GM10248 (cell line): ENCODE measurements at places on chromosomes 11 and 22.
A peak's percentile ranks its signal among the peaks of the same experiment; 100 is the strongest.

DNA sequence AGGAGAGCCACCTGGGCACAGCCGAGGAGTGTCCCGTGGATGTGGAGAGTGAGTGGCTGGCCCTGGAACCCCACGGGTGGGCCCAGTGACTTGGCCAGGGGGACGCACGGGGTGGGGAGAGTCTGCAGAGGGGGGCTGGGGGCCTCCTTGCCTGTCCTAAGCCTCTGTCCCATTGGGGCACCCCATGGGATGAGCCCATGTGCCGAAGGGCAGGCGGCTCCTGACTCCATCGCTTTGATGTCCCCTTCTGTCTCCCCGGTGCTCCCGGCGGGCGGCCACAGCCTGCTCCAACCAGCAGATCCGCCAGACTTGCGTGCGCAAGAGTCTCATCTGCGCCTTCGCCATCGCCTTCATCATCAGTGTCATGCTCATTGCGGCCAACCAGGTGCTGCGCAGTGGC is 9.4 kb downstream of the CABP7 start:
- no peak for DNase-seq

DNA sequence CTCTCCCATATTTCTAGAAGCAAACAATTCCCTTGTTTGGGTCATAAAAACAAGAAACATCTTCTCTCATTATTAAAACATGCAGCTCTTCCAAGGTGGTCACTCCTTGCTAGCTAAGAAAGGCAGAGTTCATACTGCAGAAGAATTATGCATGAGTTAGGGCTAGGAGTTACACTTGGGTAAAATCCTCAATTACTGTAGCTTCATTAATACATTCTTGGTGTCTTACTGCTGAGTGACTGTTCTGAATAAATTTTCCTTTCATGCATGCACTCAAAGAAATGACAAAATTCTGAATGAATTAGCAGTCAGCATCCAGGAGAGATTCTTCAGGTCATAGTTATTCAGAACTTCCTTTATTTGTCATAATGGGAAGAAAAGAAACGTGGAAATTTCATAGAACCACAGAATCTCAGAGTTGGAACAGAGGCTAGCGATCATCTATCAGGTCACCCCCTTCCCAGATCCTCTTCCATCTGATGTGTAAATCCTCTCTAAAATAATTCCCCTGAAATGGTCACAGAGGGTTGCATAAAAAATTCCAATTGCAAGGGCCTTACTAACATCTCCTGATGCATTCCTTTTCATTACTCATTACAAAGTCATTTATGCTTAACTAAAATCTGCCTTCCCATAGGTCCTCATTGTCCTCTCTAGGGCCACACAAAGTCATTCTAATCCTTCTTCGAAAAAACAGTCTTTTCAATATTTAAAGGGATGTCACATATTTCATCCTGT is 771.5 kb downstream of the DLG2 start:
- DNase-seq: no peak

DNA sequence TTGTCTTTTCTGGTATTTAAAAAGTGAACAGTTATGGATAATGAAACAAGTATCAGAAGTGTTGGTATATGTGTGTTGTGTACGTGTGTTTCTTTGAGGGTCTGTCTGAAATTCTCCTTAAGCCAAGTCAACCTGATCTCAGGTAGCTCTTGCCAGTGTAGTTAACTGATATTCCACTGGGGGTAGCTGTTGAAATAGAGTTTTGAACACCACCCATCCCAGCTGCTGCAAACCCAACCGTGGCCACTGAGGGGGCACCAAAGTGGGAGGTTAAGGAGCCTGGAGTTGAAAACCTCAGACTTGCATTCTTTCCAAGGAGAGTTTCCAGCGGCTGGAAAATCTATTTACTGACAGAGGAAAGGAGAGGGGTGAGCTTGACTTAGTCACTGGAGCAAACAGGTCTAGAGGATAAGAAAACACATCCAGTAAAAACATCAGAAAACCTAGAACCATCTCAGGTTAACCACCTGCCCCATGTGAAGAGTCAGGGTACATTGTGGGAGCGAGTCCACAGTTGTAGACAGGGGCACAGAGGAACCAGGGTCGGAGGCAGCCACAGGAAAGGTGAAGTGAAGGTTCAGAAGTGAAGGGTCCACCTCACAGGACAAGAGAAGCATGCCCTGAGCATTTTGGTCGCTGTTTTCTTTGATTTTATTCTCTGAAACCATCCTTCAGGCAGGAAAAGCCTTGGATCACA is 8.8 kb upstream of the CUL5 start:
- peak; percentile 72 for DNase-seq

DNA sequence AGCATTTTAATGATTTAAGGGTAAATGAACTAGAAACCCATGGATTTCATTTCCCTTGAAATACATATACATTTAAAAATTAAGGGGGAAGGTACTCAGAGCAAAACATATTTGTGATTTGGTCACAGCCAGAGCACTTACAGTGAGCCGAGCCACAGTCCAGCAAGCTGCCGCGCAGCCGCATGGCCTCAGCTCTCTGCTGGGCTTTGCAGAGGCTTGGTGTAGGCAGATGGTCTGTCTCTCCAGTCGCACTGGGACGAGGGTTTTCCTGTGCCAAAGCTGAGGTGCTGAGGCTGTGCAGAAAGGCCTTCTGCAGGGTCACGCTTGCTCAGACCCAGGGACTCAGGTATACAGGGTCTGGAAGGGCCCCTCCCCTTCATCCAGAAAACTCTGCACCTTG is 367.3 kb downstream of the OPCML start:
- DNase-seq: no peak

- DNase-seq: no peak
Observed at GRCh38 chr22:49972163-49973017, 11.8 kb downstream of the PIM3 start.

GRCh38 chr11:81916451-81916850 is 817.2 kb downstream of the FAM181B start:
- no peak for DNase-seq

- DNase-seq: no peak
Observed at GRCh38 chr11:2927851-2928604, 1.2 kb downstream of the PHLDA2 start.

- DNase-seq: no peak
Observed at GRCh38 chr11:64687204-64687603, 35.8 kb downstream of the NRXN2 start.

DNA sequence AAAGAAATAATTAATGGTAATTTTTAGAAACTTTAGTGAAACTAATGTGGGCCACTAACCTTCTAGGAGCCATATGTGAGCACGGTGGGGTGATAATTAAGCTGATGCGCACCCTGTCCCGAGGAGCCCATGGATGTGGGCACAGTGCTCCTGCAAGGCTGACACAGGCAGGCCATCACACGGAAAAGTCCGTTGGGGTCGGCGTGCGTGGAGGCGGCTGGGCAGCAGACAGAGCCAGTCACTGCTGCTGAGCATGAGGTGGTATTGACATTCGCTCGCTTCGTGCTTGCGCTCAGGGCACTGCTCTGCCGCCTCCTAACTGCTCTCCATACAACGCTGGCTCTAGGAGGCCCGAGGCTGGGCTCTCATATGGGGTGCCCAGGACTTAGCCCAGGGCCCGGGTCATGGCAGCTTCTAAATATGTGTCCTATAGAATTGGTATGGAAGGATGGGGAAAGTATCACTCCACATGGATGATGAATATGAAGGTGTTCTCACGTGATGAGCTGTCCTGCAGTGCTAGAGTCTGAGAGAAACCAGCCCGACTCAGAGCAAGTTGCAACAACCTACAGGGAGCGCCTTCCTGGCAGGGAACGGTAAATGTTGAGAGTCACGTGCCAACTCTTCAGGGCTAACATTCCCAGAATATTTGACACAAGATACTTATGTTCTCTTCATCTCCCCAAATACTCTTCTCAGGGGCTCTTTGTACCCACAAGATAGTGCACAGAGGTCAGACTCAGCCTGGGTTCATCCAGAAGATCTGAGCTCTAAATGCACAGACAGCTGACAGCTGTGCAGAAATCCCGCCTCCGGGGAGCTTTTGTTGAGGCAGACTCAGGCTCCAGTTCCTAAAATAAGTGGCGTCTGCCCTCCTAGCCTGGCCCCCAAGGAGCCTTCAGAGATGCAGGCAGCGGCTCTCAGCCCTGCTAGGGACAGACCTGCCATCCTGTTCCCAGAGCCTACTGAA is 50.6 kb upstream of the ARFGAP3 start:
- DNase-seq: no peak

DNA sequence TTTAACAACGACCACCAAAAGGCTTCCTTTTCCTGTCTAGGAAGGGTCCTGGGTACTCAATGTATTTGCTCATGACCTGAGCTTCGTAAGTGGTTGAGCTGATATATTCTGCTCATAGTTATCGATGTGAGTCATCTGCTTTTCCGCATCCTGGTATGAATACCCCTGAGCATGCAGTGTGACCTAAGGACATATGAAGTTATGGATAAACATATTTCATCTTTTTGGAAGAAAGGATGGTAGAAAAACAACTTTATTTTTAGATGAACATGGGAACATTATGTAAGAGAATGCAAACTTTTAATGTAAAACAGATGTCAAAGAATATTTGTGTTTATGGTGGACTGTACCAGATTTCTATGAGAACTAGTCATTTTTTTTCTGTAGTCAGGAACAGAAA is 28.4 kb downstream of the TRPC6 start:
- DNase-seq: no peak

- no peak for DNase-seq
Observed at GRCh38 chr11:33657757-33658156, 42.9 kb downstream of the C11orf91 start.

- no peak for DNase-seq
Observed at GRCh38 chr22:35330258-35330861, 30.7 kb downstream of the TOM1 start.

- no peak for DNase-seq
Observed at GRCh38 chr22:20186183-20186870, 35.5 kb upstream of the CCDC188 start.
